ENCODE measurements at places on chromosomes 4 and X.

DNA sequence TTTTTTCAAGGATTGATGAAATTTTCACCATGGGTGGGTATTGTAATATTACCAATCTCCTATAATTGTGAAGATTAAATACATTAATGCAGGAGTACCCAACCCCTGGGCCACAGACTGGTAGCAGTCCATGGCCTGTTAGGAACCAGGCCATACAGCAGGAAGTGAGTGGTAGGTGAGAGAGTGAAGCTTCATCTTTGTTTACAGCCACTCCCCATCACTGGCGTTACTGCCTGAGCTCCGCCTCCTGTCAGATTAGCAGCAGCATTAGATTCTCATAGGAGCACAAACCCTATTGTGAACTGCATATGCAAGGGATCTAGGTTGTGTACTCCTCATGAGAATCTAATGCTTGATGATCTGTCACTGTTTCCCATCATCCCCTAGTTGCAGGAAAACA, 15.1 kb downstream of the RAPGEF2 start:
- no peak for DNase-seq

GRCh38 chrX:115387327-115387726, 97.8 kb downstream of the LUZP4 start:
- DNase-seq: no peak

GRCh38 chrX:2965965-2966364, 36.8 kb upstream of the ARSD start:
- no peak for DNase-seq

- no peak for DNase-seq
Observed at GRCh38 chr4:42277291-42277690, 120.0 kb upstream of the SHISA3 start.

- no peak for DNase-seq
Observed at GRCh38 chr4:169047956-169048355, 37.9 kb upstream of the CBR4 start.

GRCh38 chrX:31747411-31747810, 675.6 kb upstream of the FTHL17 start:
- no peak for DNase-seq

DNA sequence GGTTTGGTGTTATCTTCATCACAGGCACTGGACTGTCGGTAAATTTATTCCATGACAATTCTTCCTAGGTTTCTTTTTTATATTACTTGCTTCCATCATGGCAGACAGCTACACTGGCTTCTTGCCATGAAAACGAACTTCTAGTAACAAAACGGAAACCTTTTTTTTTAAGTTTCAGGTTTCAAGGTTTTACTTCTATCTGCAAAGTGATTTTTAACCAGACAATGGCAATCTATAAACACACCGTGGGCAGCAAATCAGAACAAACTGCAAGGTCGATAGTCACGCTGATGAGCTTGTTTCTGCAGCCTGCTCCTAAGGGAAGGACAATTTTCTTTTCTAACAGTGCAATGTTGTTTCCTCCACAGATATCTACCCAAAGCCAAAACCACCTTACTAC, 29.9 kb downstream of the XG start:
- no peak for DNase-seq

DNA sequence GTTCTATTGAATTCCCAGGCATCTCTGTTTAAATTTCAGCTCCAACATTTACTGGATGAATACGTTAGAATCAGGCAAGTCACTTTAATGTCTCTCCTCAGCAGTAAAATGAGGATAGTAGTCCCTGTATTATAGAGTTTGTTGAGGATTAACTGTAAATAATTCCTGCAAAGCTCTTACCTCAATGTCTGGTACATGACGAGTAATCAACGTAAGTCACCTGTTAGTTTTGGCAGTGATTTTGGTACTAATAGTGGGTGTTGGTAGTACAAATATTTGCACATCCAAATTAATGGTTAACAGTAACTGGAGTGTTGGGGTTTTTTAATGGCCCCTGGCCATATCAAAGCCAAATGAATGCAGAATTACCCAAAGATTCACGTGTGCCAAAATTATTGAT, 189.8 kb upstream of the GALNT7 start:
- DNase-seq: no peak

DNA sequence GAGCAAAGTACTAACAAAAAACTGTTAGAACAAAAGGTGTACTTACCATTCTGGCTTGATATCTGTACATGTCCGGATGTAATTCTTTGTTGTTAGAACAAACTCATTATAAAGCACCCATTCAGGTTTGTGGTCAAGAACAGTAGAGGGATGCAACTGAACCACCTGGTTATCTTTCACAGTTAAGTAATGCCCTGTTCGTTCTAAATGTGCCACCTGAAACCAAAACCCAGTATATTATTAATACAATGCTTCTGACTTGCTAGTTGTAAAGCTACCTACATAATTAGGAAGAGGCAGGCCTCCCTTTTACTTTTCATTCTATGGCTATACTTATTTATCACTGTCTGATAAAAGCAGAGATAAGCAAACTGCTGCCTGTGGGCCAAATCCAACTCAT, 54.8 kb downstream of the DHX15 start:
- no peak for DNase-seq

DNA sequence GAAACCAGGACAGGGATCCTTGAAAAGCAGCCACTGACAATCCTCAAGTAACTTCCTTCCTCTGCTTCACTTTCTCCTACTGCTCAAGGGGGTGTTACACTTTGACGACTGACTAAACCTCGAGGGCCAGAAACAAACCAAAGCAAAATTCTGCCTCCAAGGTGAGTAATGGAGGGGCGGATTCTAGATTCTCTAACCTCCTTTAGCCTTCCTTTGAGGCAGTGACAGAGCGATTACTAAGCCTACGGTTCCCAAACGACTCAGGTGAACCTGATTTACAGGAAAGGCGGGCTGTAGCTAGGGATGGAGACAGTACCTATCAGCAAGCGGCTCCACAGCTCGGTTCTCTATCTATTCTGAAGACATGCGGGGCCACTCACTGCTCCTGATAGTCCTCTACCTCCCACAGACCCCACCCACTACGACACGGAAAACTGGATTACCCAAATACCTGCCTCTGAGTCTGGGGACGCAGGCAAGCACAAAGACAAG, 487 bp downstream of the TBCK start:
- peak; percentile 78 for DNase-seq
